Activated CD8-positive, alpha-beta memory T cell treated with anti-CD3 and anti-CD28 coated beads, Interleukin-2, amount 10 ng/mL, durations not matched to agents 7 days and 5 days (primary cell): ENCODE measurements at places on chromosomes 2 and 18. TPM values are rescaled to one million over a fixed set of nuclear protein-coding genes. Genes with fewer than 3 reads are reported as not detected.

DNA sequence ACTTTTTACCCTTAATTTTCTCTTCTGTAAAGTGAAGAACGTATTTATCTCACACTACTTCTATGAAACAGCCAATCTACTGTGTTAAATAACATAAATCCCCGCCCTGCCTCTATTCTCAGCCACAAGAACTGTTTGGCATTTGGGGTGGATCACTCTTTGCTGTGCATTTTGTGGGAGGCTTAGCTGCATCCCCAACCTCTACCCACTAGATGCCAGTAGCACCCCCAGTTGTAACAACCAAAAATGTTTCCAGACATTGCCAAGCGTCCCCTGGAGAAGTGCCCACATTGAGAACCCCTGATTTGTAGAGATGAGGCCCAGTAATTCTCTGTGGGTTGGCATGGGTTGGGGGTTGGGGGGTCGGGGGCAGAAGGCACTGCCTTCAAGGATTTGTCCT lies 94.7 kb upstream of the BOD1L2 start:
- DNase-seq, result no peak
- no peak overlapping the region for H3K4me3 ChIP-seq
- peaks cover 12% of the 10 kb centered on the region for H3K27me3 ChIP-seq
- no peaks in the 10 kb centered on the region for H3K4me1 ChIP-seq
- H3K36me3 ChIP-seq, result no peaks in the 10 kb centered on the region
- H3K27ac ChIP-seq, result no peak overlapping the region

TANC1 gene
- 0.16 TPM for total RNA-seq

DNA sequence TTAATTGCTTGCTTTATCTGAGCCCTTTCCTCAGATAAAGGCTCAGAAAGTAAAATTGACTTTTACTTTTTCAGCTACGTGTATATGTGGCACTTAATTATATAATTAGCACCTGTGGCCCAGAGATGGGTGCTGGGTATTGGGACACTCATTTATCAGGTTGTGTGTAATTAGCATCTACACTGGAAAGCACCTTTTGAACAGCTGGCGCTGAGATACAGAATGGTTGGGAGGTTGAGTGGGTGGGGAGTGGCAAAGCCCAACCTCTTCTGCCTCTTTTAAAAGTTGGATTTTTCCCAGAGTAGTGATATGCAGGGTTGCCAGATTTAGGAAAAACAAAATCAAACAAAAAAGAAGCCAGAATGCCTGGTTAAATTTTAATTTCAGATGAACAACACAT lies 23.9 kb downstream of the SPTBN1 start:
- no peak overlapping the region for H3K27ac ChIP-seq
- H3K4me3 ChIP-seq, result no peak overlapping the region
- no peaks in the 10 kb centered on the region for H3K36me3 ChIP-seq
- H3K27me3 ChIP-seq, result peaks cover 5% of the 10 kb centered on the region
- no peak for DNase-seq

MALT1 gene
- total RNA-seq, result 31.6 TPM

DNA sequence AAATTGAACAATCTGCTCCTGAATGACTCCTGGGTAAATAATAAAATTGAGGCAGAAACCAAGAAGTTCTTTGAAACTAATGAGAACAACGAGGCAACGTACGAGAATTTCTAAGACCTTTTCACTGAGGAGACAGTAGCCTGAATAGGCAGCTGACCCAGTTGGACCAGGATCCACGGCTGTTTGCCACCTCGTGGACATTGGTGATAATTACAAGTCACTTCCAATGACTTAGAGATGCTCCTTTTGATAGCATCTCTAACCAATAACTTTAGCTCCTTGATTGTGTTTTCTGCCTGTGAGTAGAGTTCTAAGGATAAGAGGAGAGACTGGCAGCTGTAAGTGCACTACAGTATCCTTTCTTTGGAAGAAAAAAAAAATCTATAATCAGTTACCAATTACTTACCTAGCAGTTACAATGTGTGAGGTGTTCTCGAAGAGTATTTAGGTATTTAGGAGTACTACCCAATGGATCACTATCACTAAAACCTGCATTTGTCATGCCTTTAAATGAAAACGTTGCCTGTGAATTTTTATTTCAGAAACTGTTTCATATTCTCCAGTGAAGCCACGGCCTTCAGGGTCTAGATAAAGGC lies 31.3 kb upstream of the CNTNAP5 start:
- no peaks in the 10 kb centered on the region for H3K36me3 ChIP-seq
- no peak overlapping the region for H3K4me3 ChIP-seq
- H3K4me1 ChIP-seq, result no peaks in the 10 kb centered on the region
- H3K27ac ChIP-seq, result no peak overlapping the region

GRCh38 chr2:230697676-230698075 lies 15.0 kb upstream of the CAB39 start:
- peaks cover 14% of the 10 kb centered on the region for H3K36me3 ChIP-seq
- no peak overlapping the region for H3K4me3 ChIP-seq
- H3K27ac ChIP-seq, result no peak overlapping the region
- H3K27me3 ChIP-seq, result no peaks in the 10 kb centered on the region
- DNase-seq, result no peak

DNA sequence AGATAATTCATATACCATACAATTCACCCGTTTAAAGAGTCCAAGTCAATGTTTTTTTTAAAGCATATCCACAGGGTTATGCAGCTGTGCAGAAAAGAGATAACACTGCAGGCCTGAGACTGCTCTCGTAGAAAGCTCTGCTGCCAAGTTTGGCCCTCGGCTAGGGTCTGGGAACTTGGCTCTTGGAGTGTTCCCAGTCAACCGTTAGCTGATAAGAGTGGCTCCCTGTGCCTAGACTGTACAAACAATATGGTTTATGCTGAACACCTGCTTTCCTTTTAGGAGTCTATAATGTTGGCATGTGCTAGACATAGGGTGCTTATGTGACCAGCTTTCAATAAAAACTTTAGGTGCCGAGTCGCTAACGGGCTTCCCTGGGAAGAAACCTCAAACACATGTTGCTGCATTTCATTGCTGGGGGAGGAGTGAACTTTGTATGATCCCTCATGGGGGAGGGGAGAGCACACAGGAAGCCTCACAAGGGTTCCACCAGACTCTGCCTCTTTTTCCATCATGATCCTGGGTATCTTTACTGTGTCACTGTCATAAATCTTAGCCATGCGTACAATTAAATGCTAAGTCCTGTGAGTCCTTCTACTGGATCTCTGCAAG lies 34.7 kb downstream of the RFX8 start:
- DNase-seq, result no peak
- H3K27me3 ChIP-seq, result peaks cover 2% of the 10 kb centered on the region
- H3K4me3 ChIP-seq, result no peak overlapping the region
- peaks cover 6% of the 10 kb centered on the region for H3K36me3 ChIP-seq
- peaks cover 17% of the 10 kb centered on the region for H3K4me1 ChIP-seq
- no peak overlapping the region for H3K27ac ChIP-seq

GRCh38 chr2:212245880-212246279 lies 292.7 kb downstream of the ERBB4 start:
- H3K36me3 ChIP-seq, result no peaks in the 10 kb centered on the region
- no peaks in the 10 kb centered on the region for H3K4me1 ChIP-seq
- DNase-seq, result no peak
- no peak overlapping the region for H3K4me3 ChIP-seq
- H3K27me3 ChIP-seq, result no peaks in the 10 kb centered on the region

CROCC2 gene
- not detected for total RNA-seq

- peaks cover 2% of the 10 kb centered on the region for H3K27me3 ChIP-seq
- no peaks in the 10 kb centered on the region for H3K4me1 ChIP-seq
- H3K27ac ChIP-seq, result no peak overlapping the region
- H3K4me3 ChIP-seq, result no peak overlapping the region
- DNase-seq, result peak; percentile 27
- no peaks in the 10 kb centered on the region for H3K36me3 ChIP-seq
Measured at GRCh38 chr18:58148954-58149471, 105.0 kb downstream of the NEDD4L start.

KHK gene
- 8.8 TPM for total RNA-seq

DNA sequence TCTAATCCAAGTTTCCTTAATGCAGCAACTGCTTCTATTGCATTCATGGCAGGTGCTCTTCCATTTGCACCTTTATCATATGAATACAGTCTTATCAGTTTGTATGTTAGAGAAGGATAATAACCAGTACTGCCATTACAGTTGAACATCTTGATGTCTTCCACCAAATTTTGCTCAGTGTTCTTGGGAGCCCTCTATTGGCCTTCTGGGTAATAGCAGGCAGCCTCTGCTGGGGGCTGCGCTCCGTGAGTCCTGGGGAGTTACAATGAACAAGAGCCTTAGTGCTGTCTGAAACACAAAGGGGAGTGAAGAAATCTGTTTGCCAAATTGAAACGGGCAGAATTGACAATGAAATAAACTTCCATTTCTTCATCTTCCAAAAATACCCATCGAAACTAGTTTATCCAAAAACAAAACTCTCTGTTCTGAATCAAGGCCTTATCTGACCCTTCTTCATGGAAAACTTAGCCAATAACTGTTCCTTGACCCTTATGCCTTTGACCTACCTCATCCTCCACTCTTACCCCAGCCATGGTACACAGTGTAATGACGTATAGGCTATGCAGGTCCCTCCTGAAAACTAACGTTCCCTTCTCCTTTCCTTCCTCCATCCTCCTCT lies 79.9 kb downstream of the ALK start:
- H3K27me3 ChIP-seq, result peaks cover 17% of the 10 kb centered on the region
- H3K36me3 ChIP-seq, result no peaks in the 10 kb centered on the region
- no peak for DNase-seq
- H3K4me3 ChIP-seq, result no peak overlapping the region
- H3K4me1 ChIP-seq, result no peaks in the 10 kb centered on the region
- no peak overlapping the region for H3K27ac ChIP-seq

DNA sequence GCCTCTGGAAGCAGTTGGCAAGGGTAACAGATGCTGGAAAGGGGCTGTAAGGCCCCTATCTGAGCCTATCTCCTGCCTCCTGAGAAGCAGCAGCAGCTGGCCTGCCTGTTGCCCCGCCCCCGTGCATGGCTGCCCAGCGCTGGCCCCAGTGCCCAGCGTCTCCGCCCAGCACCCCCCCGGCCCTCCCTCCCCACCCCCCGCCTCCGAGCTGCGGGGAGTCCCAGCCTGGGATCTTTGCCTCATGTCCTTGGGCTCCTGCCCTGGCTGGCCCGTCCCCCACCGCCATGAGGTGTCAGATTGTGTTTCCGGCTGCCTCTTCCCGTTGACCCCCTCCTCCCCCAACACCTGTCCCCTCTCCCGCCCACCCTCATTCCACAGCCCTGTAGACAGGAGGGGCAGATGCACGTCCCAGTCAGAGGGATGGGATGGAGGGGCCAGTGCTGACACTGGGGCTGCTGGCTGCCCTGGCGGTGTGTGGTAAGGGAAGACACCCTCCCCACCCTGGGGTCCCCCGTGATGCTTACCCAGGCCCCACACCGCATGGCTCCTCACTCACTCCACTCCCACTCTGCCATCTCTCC lies at the start of gene CHRND:
Gene CHRND (plus strand): TSS at position 370 of the 581 bp plus-strand sequence. CDS start 56 bp downstream, at position 426.
- H3K4me1 ChIP-seq, result peaks cover 10% of the 10 kb centered on the region
- H3K36me3 ChIP-seq, result no peaks in the 10 kb centered on the region
- H3K27me3 ChIP-seq, result peaks cover 26% of the 10 kb centered on the region
- no peak within 1 kb of the TSS for H3K27ac ChIP-seq

DNA sequence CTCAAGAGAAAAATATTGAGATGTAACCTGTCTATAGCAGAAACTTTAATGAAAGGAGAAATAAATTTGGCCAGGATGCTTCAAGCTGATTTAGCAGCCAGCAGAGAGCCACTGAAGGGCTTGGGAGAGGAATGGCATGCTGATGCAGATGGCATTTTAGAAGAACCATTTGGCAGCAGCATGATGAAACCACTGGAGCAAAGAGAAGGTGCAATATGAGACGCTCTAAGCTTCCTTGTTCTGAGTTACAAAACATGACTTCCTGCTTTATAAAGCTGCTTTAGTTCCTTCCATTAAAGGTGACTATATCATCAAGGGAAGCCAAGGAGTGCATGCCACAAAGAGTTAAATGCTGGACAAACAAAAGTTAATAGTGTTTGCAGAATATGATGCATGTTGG lies 189.7 kb downstream of the PID1 start:
- H3K4me1 ChIP-seq, result no peaks in the 10 kb centered on the region
- no peak overlapping the region for H3K27ac ChIP-seq
- no peak overlapping the region for H3K4me3 ChIP-seq
- DNase-seq, result no peak
- no peaks in the 10 kb centered on the region for H3K36me3 ChIP-seq
- H3K27me3 ChIP-seq, result no peaks in the 10 kb centered on the region

MYL1 gene
- total RNA-seq, result not detected

CBLN2 gene
- total RNA-seq, result not detected

GRCh38 chr2:159177957-159178356 lies 108.5 kb downstream of the WDSUB1 start:
- H3K27me3 ChIP-seq, result peaks cover 2% of the 10 kb centered on the region
- no peaks in the 10 kb centered on the region for H3K36me3 ChIP-seq
- no peak overlapping the region for H3K4me3 ChIP-seq
- no peak for DNase-seq
- no peaks in the 10 kb centered on the region for H3K4me1 ChIP-seq

DNA sequence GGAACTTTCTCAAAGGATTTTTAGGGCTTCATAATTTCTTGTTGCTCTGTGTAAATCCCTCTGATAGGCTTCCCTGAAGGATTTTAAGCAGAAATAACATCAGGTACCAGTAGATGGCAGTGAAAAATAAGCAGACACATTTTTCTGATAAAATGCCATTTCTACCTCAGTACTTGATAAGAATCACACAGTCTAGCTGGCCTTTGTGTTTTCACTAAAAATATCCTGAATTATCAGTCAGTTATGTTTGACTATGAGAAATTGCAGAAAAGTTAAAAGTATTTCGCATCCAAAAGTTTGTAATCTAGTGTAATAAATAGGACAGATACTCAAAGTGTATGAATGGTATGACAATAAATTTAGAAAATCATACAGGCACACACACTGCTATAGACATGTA lies 68.7 kb downstream of the DNAJC10 start:
- peaks cover 16% of the 10 kb centered on the region for H3K36me3 ChIP-seq
- H3K4me3 ChIP-seq, result no peak overlapping the region
- H3K4me1 ChIP-seq, result no peaks in the 10 kb centered on the region
- no peak for DNase-seq

DNA sequence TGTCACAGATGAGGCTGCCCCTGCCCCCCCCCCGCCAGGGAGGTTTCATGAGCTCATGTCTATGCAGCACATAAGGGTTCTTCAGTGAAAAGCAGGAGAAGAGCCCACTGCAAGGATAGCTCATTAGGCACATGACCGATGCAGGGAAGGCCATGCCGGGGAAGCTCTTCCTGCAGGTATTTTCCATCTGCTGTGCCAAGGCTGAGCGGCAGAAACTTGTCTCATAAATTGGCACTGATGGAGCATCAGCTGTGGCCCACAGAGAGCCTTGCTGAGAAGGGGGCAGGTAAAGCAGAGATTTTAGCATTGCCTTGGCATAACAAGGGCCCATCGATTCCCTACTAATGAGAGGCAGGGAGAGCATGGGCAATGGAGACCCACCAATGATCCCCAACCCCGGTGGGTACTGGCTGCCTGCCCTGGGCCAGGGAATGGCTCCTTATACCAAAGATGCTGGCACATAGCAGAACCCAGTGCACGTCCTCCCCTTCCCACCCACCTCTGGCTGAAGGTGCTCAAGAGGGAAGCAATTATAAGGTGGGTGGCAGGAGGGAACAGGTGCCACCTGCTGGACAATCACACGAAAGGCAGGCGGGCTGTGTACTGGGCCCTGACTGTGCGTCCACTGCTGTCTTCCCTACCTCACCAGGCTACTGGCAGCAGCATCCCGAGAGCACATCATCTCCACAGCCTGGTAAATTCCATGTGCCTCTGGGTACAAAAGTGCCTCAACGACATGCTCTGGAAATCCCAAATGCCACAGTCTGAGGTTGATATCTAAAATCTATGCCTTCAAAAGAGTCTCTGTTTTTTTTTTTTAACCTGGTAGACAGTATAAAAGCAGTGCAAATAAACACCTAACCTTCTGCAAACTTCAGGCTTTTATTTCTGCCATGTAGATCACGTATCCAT lies 41.4 kb downstream of the STEAP3 start:
- H3K27ac ChIP-seq, result no peak overlapping the region
- peak; percentile 52 for DNase-seq
- H3K4me3 ChIP-seq, result no peak overlapping the region
- no peaks in the 10 kb centered on the region for H3K4me1 ChIP-seq
- H3K27me3 ChIP-seq, result peaks cover 5% of the 10 kb centered on the region
